ENCODE measurements at places on chromosomes 6 and 20.

GRCh38 chr20:52305024-52305645, 113.6 kb upstream of the ZFP64 start:
- no peak for DNase-seq

DNA sequence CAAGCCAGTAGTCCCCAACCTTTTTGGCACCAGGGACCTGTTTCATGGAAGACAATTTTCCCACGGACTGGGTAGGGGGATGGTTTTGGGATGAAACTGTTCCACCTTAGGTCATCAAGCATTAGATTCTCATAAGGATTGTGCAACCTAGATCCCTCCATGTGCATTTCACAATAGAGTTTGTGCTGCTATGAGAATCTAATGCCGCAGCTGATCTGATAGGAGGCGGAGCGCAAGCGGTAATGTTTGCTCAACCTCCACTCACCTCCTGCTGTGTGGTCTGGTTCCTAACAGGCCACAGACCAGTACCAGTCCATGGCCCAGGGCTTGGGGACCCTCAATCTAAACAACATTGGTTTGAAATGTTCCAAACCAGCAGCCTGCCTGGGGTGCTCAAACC, 137.0 kb upstream of the STXBP5 start:
- DNase-seq = no peak

- DNase-seq = peak; percentile 46
Measured at GRCh38 chr6:87277123-87277522, 45.3 kb upstream of the SMIM8 start.

- DNase-seq = no peak
Measured at GRCh38 chr20:41696428-41696827, 78.3 kb upstream of the CHD6 start.

- no peak for DNase-seq
Measured at GRCh38 chr20:16965401-16965800, 217.2 kb downstream of the OTOR start.

DNA sequence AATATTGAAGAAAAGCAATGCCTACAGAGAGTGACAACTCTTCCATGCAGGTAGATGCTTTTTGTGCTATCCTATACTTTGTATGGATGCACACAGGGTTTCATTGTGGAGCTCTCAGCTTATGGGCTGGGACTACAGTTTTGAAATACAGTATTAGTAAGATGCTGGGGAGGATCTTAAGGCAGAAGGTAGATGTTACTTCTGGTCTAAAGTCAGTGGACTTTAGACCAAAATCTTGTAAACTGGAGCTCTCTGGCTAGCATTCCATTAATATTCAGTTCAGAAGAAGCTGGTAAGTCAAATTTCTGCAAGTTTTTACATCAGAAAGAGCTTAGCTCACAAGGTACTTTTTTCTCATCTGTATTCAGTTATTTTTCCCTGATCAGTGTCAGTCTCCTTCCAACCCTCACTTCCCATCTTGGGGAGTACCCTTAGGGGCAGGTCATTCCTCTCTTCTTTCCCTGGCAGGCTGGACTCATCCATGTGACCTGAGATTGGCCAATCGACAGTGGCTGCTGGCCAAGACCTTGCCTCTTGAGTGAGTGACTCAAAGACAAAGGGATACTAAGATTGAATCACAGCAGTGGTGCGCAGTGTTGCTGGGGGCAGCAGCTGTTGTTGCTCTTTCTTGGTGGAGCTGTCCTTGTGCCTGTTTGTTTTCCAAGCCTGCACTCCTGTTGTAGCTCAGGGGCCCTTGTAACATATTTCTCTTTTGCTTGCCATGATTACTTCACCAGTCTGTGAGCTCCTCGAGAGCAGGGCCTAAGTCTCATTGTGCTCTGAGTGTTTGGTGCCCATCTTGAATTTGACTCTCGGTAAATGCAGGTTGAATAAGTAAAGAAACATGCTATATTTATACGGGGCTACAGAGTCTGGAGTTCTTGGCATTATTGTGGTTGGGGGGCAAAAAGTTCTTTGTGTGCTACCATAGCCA, 2.8 kb upstream of the PHF20 start:
- DNase-seq = peak; percentile 53

GRCh38 chr6:157513619-157514485, 132.9 kb downstream of the ZDHHC14 start:
- no peak for DNase-seq

DNA sequence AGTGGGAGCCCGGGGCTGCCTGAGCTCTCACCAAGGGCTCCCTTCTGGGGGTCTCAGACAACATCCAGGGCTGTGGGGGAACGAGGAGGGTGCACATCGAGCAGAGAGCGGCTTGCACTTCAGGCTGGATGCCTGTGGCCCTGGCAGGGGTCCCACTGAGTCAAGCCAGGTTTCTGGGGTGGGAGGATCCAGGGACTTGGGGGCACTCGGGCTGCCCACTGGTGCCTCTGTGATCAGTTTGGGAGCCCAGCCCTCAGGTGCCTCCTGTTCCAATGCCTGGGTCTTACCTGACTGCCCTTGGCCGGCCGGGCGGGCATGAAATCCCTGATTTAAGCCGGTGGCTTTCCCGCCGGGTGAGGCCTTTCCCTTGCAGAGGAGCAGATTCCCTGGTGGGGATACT, 470 bp downstream of the COL20A1 start:
- DNase-seq = no peak

GRCh38 chr20:58908221-58908620, 55.7 kb downstream of the GNAS start:
- DNase-seq = no peak

DNA sequence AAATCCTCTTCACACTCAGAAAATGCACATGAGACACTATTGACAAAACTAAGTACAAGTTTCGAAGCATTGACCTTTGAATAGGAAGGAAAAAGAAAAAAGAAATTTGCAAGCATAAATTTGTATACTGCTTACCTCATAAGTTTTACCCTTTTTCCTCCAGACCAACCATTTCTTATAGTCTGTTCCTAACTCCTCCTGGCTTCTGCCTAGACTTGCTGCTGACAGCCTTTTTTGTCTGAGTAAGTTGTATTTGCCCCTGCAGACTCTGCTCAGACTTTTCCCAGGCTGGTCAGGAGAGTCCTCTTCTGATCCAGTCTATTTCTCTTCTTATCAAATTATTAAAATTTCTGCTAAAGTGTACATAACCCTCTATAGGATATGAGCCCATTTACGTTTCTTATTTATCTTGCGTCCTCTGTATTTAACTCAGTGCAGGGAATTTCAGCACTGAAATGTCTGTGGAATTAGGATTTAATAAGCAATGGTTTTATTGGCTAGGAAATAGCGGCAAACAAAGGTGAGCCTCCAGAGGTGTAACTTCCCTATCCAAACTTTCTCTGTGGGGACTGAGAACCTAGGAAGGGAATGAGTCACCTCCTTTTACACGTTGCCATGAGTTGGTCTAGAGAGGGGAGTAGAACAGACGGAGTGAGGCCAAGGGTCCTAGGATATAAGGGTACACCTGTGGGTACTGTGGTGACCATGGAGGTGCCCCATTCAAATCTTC, 207.1 kb upstream of the MARCKS start:
- no peak for DNase-seq

GRCh38 chr20:60266177-60266823, 308.1 kb downstream of the CDH26 start:
- DNase-seq = no peak

- no peak for DNase-seq
Measured at GRCh38 chr20:62792940-62793756, 3.1 kb upstream of the MRGBP start.

DNA sequence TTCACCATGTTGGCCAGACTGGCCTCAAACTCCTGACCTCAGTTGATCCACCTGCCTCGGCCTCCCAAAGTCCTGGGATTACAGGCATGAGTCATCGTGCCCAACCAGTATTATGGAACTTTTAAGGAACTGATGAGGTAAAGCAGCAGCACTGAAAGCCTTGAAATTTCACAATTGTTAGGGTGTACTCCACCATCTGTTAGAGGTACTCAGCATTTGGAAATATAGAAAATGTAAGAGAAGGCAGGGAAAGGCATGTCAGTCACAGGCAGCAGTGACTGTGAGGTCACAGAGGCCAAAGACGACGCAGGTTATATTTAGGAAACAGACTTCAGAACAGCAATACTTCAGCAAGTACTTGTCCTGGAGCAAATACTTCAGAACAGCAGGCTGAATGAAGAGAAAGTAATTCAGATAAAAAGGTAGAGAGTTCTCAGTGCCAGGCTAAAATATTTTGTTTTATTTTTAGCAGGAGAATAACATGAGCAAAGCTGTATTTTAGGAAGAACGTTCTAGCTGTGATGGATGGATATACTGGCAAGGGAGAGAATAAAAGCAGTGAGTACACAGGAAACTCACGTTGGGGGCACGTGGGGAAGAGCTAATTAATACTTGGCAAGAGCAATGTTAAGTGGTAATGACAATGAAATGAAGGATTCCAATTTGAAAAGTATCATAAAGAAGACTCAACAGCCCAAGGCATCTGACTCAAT, 67.2 kb downstream of the DTNBP1 start:
- no peak for DNase-seq

- no peak for DNase-seq
Measured at GRCh38 chr6:12000174-12000573, 11.9 kb upstream of the HIVEP1 start.

GRCh38 chr20:30513050-30513628, 744.3 kb upstream of the DEFB115 start:
- DNase-seq = no peak

DNA sequence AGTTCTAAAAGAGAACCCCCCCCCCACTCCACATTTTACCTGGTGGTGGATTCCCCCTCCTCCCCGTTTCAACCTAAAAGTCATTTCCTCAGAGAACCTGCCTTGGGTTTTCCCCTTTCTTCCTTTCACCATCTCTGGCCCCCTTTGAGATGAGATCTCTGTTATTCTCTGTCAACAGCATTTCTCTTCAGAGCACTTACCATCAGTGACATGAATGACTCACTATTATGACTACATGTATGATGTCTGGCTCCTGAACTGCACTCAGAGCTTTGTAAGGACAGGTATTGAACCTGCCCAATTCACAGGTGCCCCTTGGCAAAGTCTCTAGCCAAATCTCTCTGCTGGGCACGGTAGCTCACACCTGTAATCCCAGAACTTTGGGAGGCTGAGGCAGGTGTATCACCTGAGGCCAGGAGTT, 61.4 kb upstream of the JARID2 start:
- DNase-seq = no peak

DNA sequence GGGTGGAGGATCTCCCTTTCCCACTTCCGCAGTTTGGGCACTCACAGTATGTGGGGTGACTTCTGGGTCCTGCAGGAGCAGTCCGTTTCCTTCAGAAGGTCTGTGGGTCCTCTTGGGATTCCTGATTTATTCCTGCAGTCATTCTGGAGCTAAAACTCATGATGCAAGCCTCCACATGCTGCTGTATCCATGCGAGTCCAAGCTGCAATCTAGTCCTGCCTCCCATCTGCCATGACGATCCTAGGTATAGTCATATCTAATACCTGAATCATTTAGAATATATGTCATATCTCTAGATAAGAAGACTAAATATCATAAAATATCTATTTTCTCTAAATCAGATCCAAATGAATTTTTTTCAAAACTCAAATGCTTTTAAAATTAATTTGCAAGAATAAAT, 103.4 kb upstream of the AHI1 start:
- DNase-seq = no peak
